ENCODE measurements at places on chromosomes 11 and 22.
A peak's percentile ranks its signal among the peaks of the same experiment; 100 is the strongest.

DNA sequence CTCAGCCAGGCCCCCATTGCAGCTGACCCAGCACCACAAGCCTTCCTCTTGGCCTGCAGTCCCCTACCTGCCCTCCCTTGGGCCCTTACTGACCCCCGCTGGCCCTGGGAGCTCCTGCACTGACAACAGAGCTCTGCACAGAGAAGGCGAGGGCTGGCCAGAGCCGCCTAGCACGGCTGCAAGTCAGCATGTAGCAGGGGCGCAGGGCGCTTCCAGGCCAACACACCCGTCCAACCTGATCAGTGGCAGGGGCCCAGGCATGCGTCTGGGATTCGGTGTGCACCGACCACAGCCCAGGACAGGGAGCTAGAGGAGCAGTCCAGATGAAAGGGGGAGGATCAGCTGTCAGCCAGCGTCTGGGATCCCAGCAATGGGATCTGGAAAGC, 7.6 kb downstream of the WNT7B start:
- DNase-seq, result no peak

- DNase-seq, result no peak
Observed at GRCh38 chr11:8705146-8705545, 22.6 kb downstream of the RPL27A start.

GRCh38 chr22:38468443-38469305, 778 bp downstream of the KDELR3 start:
- DNase-seq, result no peak

GRCh38 chr22:17794726-17795542, 20.7 kb upstream of the BID start:
- DNase-seq, result no peak

DNA sequence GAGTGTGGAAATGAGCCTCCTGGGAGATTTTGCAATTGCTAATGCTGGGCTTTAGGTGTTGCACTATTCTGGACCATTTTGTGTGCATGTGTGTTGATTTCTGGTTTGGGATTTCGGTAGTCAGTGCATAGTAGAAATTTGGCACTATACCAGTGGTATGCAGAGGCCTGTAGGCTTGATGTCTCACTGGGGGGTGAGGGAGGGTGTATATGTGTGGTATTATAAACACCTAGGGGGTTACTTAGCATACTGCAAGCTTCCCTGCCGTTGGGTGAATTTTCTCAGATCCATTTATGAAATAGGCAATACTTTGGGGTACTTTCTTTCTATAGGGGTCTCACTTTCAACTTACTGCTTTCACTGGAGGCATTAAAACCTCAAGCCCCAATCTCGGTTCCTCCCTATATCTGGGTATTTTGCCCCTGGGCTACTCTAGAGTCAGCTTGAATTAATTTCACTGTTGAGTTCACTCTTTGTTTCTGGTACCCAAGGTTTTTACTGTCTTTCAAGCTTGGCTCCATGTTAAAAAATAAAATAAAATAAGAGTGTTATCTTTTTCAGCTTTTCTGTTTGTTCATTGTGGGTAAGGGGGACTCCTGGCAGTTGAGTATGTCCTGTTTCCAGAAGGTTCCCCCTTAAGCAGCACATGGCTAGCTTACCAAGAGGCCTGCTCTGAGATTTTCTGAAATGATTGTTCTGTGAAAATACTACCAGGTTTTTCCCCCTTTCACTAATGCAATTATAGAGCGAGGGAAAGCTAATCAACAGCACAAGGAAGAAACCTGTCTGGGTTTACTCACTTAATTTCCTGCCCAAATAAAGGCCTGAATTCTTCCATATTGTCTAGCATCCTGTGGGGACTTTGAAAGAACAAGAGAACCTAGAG, 45.8 kb downstream of the PPFIBP2 start:
- no peak for DNase-seq

GRCh38 chr11:102144357-102145355, 34.4 kb downstream of the YAP1 start:
- no peak for DNase-seq

DNA sequence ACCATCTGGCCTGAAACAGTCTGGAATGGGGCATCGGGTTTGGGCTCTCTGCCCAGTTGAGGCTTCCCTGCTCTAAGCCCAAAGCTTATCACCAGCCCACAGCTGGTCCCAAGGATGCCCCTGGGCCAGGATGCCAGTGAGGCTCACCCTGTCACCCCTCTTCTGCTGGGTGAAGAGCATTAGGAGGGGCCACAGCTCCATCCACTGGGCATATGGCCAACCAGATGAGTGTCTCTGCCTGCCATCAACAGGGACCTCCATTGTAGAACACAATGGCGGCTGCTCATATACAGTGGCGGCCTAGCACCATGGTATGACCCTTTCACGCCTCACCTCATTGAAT, 5.6 kb downstream of the CHST1 start:
- no peak for DNase-seq

DNA sequence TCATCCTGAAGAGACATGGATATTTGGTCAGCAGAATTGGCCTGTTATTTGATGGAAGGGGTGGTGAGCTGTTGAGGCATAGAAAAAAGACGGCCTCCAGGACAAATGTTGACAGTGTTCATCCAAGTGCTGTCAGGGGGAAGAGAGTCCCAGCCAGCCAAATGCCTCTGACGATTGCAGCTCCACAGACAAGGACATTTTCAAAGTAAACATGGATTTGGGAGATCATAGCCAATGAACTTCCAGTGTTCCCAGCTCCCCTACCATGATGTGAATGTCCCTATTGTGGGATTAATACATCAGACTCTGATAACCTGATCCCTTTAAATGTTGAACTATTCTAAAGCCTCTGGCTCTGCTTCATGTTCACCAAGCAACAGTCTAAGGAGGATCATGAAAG, 31.2 kb upstream of the PSMA1 start:
- no peak for DNase-seq

DNA sequence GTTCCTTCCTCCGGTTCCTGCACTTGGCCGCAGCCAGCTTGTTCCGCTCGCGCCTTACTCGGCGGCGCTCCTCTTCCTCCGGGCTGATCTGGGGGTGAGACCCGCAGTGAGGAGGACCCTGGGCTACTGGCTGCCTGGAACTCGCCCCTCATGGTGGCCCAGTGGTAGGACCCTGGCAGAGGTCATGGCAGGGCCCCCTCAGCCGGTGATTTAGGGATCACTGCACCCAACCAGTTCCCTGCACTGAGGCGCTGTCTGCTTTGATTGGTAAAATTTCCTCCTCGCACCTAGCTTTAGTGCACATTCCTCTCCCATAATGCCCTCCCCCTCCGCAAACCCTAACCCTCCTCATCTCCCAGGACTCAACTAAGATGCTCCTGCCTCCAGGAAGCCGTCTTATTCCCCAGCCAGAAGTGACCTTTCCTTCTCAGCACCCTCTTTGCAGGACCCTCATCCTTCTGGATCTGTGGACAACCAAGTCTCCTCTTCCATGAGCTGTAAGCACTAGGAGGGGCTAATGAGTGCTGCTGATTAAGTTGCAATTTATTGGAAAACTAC, 3.6 kb downstream of the CCDC85B start:
- no peak for DNase-seq

DNA sequence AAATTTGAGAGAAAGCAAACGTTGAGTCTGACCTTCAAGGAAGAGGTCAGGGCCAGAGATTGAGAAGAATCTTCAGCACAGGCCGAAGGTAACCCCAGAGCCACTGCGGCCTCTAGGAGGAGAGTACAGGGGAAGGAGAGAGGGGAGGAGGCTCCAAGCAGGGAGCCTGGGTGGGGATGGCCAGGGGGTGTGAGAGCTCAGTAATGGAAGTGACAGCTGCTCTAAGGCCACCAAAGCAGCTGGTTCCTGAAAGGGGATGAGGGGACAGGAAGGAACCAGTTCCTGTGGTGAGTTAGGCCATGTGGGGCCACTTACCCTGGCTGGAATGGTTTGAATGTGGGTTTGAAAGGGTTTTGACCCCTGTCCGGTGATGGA, 46.1 kb downstream of the PISD start:
- no peak for DNase-seq

DNA sequence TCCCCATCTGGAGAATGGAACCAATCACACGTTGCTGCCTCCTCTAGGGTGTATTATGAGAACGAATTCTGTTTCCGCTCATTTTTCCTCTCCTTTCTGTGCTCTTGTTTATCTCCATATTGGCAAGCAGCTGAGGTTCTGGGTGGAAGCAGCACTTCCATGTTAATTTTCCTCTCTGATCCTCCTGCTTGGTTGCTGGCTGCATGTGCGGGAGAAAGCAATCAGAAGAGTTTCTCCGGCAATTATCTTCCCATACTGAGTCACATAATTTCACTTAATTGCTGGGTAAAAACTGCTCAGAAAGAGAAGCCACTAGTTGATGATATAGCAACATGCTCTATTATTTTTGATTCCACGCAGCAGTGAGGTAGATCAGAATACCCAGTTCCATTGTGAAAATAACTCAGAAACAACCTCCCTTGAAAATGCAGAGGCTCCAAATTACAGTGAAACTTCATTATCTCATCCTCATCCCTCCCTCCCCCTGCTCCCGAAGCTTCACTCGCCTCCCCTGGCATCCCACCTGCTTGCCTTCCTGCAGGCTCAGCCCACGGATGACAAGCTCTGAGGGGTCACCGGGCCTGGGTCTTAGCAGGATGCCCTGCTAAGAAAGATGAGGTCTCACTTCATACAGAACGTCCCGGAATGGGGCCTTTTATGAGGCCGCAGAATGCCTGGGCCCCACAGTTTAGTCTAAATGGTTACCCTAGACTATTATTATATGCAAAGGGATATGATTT, 20.4 kb downstream of the FXYD6 start:
- no peak for DNase-seq

- peak; percentile 0 for DNase-seq
Observed at GRCh38 chr11:31725176-31725575, 85.9 kb downstream of the PAX6 start.

- no peak for DNase-seq
Observed at GRCh38 chr11:75576017-75576416, 14.0 kb downstream of the SERPINH1 start.

DNA sequence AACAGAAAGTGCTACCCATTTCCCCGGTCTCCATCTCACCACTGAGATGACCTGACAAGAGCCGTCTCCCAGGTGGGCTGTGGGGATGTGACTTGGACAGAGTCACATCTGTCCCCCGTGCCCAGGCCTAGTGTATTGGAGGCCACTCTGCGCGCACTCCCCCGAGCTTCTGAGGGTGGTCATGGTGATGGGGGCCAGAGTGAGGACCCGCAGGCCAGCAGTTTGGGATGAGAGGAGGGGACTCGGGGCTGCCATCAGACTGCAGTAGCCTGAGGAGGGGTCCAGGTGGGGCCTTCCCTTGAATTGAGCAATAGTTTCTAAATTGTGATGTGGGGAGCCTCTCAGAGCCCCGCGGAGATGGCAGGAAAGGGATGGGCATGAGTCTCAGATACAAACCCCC, 852.6 kb downstream of the TBC1D22A start:
- no peak for DNase-seq

DNA sequence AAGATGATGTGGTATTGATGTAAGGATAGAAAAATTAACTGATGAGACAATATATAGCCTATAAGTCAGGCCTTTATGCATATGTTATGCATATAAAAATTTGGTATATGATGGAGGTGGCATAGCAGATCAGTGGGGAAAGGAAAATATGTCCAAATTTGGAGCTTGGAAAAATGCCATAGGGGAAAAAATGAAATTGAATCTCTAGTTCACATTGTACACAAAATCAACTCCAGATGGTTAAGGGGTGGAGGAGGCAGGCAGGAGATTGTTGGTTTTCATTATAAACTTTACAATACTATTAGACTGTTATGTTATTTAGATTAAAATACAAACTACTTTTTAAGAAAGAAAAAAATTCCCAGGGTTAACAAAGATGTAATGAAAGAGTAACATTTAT, 15.1 kb upstream of the CD3E start:
- DNase-seq, result no peak

DNA sequence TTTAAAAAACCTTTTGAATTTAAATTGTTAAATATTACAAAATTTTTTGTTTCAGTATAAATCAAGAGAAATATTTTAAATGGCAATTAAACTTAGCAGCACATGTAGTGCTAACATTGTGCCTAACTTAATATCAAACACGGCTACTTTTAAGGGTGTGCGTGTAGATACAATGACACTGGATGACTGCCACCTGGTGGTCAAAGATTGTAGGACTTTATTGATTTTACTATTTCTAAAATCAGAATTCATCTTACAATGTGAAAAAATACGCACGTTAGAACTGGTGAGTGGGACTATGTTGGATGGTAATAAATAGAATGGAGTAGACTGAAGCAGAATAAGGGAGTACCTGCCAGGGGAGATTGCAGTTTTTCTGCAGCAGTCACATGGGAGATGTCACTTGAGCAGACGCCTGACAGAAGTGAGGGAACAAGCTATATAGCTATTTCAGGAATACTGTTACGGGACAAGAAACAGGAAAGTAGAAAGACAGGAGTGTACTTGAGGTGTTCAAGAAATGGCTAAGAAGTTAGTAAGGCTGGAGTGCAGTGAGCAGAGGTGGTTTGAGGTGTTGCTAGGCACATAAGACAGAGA, 52.9 kb downstream of the UVRAG start:
- peak; percentile 65 for DNase-seq

DNA sequence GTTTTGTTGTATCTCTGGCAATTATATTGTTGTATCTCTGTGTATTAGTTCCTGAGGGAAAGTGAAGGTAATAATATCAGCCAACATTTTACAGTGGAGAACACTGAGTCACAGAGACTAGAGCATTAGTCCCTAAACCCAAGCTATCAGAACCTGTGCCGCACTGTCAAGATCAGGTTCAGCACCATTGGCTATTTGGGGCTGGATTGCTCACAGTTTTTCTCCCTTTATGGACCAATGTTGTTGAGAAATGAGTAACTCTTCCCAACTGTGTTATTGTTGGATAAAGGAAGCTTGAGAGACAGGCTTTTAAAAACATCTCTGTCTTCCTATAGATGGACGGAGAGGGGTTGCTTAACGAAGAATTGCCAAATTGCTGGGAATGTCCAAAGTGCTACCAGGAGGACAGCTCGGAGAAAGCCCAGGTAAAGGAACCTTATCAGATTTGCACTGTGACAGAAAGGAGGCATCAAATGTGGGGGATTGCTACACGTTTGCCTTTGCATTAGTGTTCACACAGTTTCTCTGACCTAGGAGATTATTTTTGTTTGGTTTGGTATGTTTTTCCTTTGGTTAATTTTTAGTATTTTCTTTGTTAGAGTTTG, 18.2 kb upstream of the GRK2 start:
- no peak for DNase-seq

DNA sequence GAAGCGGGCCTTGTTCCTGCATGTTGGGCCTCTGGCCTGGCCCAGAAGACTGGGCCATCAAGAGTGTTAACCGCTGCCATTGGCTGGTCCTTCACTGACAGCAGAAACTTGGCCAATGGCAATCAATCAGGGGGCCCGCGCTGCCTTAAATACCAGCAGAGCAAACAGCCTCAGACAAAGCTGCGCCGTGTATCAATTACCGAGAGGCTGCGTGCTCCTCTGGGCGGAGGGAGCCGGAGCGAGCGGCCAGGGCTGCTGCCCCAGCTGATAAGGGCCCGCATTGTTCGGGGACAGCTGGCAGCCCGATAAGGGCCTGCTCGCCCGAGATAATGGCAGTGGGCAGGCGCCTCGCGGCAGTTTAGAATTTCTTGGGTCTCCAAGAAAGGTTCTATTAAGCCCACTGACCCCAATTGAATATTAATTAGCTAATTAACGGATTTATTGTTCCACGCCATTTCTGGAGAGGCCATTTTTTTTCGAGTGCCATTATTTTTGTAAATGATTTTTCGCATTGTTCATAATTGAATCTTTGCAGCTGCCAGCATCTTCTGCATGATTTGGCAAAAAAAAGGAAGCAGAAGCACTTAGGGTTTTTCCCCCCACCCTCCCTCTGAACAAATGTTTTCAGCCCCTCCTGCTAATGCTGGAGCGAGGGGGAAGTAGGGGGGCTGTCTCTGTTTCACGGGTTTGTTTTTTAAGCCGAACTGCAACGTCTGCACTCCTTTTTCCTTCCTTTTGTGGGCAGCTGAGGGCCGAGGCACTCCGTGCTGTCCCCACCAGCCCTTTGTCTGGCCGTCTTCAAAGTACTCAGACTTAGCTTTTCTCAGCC, 37.6 kb upstream of the RIC3 start:
- no peak for DNase-seq
